H7 (cell line): ENCODE measurements at places on chromosomes 3 and 15. TPM values are rescaled to one million over a fixed set of nuclear protein-coding genes. Genes with fewer than 3 reads are reported as not detected.

DNA sequence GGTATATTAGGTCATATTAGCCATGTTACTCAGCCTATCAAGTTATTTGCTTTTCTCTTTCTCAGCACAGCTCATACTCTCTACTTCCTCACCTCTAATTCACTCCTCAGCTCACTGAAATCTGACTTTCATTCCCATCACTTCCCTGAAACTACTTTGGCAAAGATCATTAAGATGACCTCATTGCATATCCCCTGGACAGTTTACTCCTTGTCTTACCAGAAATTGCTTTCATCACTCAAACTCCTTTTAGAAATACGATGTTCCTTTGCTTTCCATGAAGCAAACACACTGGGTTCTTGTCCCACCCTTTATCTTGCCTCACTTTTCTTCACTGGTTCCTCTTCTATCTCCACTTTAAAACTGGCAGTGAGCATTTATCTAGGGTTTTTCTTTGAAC, 354.4 kb downstream of the TUSC7 start:
- DNase-seq: no peak

GRCh38 chr15:101447168-101447533, 42.4 kb downstream of the PCSK6 start:
- DNase-seq: no peak

GRCh38 chr3:36482256-36482655, 102.0 kb downstream of the STAC start:
- DNase-seq: no peak

- no peak for DNase-seq
These were observed 154.5 kb downstream of the FOXP1 start for GRCh38 chr3:71428841-71429596.

The CTXN2 gene
- total RNA-seq: 0.07 TPM in 1 of 2 replicates, not detected in the other
